Activated CD4-positive, alpha-beta T cell treated with anti-CD3 and anti-CD28 coated beads, Interleukin-2, amount 50 U/mL, for 4 hours (primary cell): ENCODE measurements at places on chromosomes 16 and 17.
A peak's percentile ranks its signal among the peaks of the same experiment; 100 is the strongest.

DNA sequence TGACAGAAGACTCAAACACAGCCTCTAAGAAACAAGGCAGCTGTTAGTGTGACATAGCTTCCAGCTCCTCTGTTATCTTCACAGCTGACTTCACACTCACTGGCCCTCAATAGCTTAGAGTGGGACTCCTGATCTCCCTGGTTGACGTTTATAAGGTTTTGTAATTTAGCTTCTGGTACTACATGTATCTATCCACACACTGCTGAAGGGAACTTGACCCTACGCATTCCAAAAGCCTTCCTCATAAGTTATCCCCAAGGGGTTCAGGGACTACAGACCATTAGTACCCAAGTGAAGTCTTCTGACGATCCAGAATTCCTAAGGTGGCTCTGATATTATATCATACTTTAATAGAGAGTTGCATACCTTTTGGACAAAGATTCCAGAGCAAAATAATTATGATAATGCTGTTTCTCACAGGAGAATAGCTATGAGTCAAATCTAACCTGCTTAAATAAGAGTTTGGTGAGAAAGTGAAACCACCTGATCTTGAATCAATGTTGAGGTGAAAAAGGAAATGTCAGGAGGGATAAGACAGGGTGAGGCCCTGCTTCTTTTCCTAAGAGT, 14.5 kb downstream of the ACACA start:
- DNase-seq = no peak

- no peak for DNase-seq
Measured at GRCh38 chr16:85432606-85433005, 180.5 kb upstream of the GSE1 start.

- no peak for DNase-seq
Measured at GRCh38 chr17:56136301-56136700, 17.0 kb upstream of the ANKFN1 start.

DNA sequence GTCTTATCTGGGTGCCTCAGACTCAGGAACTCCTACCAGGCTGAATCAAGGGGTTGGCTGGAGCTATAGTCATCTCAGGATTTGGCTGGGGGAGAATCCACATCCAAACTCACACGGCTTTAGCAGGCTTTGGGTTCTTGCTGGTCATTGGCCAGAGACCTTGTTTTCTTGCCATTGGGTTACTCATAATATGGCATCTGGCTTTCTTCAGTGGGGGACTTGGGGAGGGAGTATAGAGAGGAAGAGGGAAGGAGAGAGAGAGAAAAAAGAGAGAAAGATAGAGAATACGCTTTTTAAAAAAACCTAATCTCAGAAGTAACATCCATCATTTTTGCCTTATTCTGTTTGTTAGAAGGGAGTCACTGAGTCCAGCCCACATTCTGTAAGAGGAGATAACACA, 191.5 kb upstream of the SHISA6 start:
- no peak for DNase-seq

DNA sequence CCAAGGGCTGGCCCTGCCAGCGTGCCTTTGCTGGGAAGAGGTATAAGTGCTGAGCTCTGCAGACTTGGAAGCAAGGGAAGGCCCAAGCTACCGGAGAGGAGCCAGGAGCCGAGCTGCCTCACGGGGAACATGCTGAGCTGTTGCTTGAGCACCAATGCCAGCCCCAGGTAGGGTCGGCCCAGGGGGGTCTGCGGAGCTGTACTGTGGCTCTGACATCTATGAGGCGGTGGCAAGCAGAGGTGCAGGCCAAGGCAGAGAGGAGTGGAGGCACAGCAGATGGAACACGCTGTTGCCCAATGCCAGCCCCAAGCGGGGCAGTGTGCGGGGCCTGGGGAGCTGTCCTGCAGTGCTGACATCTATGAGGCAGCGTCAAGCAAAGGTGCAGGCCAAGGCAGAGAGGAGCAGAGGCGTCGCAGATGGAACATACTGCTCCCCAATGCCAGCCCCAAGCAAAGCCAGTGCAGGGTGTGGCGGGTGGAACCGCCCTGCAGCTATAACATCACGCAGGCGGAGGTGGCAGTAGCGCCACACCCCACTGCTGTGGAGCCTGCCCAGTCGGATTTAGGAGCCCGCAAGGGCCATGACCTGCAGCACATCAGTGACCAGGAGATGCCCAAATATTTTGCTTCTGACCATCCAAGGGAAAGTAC, 10.0 kb downstream of the GGA2 start:
- DNase-seq = no peak

GRCh38 chr16:9801651-9802050, 380.6 kb downstream of the GRIN2A start:
- no peak for DNase-seq

DNA sequence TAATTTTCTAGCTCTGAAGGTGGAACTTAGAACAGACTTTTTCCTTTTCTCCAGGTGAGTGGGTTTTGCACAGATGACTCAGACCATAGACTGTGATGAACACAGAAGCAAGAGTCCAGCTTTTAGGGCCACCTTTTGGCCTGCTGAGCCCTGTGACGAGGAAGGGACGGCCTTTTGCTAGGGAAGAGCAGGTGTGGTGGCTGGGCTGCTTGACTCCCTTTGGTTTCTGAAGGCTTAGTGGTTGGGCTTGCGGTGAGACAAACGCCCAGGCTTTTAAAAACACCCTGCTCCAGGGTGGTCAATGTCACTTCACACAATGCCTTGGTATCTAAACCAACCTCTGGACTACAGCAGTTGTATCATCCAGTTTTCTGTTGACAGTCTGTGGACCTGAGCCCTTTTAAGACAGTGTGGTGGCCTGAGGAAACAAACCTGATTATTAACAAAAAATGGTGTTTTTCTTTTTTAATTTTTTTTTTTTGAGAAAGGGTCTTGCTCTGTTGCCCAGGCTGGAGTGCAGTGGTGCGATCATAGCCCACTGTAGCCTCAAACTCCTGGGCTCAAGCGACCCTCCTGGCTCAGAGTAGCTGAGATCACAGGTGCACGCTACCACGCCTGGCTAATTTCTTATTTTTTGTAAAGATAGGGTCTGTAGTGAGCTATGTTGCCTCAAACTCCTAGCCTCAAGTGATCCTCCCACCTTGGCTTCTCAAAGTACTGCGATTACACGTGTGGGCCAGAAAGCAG, 134.0 kb downstream of the SNX29 start:
- DNase-seq = no peak

GRCh38 chr16:69538808-69539207, 27.0 kb upstream of the NFAT5 start:
- DNase-seq = no peak

- no peak for DNase-seq
Measured at GRCh38 chr17:78559749-78560368, 17.3 kb downstream of the DNAH17 start.

DNA sequence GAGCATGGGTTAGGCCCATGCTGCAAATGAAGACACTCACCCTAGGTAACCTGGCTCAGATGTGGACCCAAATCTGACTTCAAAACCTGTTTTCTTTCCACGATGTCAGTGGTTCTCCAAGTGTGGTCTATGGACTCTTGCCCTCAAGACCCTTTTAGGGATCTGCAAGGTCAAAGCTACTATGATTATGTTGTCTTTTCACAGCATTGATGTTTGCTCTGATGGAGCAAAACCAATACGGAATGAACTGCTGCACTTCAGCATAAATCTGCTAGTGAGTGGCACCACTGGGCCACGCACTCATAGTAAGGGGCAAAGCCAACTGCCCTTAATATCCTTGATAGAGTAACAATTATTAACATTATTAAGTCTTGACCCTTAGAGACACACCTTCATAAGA, 21.6 kb upstream of the TRIM25 start:
- DNase-seq = no peak

- DNase-seq = no peak
Measured at GRCh38 chr17:14341866-14342265, 41.0 kb downstream of the HS3ST3B1 start.

- DNase-seq = no peak
Measured at GRCh38 chr17:51778842-51779241, 379.7 kb downstream of the CA10 start.

DNA sequence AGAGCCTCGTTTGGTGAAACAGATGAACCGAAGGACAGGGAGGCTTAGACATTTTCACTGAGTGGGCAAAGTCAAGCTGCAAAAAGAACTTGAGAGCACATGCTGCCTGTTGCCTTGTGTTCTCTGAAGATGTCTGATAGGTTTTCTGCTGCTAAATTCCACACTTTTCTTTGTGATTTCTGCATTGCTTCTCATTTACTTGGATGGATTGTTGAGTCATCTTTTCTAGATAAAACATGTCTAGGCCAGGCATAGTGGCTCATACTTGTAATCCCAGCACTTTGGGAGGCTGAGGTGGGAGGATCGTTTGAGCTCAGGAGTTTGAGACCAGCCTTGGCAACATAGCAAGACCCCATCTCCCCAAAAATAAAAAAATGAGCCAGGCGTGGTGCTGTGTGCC, 80.4 kb upstream of the CLEC18A start:
- DNase-seq = no peak

DNA sequence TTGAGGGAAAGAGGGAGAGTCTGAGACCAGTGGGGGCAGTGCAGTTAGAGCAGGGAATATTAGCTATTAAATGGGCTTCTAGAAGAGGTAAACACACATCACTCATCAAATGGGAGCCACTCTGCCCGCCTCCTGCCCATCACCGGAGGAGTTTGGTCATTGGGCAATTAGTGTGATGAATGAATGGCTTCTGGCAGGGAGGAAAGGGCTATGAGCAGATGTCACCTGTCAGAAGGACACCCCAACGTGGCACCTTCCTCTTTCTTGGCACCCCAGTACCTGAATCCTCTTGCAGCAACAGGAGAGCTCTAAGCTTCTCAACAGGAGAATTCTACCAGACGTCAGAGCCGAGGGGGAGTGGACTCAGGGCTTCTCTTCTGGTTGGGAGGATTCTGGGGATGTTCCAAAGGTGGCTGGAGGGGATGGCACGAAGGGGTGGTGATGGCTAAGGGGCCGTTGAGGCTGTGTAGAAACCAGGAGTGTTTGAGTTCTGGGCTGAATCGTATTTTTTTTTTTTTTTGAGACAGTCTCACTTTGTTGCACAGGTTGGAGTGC, 11.0 kb downstream of the C1QTNF1 start:
- no peak for DNase-seq

DNA sequence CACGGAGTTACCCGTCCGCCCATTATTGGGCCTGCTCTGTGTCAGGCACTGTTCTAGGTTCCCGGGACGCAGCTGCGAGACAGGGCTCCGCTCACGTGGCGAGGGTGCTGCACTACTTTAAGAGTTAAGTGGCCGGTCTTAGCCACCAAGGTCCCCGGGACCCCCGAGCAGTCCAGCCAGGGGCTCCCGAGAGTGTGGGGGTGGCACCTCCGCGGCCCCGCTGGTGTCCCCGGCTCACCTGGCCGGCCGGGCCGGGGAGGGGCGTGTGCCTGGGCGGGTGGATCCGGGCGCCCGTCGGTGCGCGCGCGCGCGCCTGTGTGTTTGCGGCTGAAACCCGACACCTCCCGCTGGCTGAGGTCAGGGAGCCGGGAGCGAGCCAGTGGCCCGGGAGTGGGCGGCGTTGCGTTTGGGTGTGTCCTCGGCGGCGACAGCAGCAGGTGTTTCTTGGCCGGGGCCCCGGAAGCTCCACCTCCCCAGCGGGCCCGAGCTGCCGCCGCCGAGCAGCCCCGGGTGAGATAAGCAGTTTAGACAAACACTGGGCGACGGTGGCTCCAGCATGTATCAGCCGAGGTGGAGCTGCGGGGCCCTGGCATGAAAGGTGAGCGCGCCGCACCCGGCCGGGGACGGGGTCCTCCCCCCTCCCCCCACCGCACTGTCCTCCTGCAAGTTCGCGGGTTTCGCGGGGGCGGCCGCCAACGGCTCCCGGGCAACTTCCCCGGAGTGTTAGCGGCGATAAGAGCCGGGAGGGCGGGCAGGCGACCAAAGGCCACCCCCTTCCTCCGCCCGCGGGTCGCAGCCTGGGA, at the start of gene GSE1:
TSS of gene GSE1 (plus strand) at position 522 of the 803 bp plus-strand sequence. CDS start at position 592, 70 bp downstream.
- DNase-seq = peak; percentile 30

GRCh38 chr16:24349320-24349719, 93.2 kb downstream of the CACNG3 start:
- DNase-seq = no peak

DNA sequence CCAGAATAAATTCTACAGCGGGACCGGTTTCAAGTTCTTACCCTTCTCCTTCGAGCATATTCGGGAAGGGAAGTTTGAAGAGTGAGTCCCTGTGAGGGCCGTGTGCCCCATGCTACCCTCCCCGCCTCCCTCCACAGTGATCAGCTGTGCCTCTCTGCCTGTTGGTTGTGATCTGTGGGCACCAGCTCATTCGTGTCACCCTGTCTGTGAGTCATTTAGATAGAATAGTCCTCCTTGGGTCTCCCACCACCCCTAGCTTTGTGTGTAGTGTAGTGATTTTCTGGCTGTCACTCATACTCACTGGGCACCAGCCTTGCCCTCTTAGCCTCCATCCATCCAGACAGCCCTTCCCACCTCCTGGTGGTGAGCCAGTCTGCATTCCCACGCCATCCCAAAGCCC, 15.0 kb upstream of the NAGLU start:
- DNase-seq = no peak

DNA sequence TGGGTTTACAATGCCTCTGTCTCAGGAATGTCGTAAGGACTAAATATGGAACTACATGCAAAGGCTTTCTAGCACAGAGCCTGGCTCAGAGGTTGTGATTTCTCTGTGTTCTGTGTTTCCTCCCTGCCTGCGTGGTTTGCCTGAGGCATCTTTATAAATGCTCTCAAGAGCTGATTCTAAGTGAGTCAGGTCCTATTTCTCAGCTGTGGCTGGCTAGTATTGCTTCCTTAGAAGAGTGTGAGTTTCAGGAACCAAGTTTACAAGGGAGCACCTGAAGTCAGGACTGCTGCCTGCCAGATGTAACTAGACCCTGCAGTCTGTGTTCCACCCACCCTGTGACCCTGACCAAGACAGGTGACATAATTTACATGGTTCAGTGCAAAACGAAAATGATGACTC, 8.0 kb upstream of the CCL1 start:
- no peak for DNase-seq

DNA sequence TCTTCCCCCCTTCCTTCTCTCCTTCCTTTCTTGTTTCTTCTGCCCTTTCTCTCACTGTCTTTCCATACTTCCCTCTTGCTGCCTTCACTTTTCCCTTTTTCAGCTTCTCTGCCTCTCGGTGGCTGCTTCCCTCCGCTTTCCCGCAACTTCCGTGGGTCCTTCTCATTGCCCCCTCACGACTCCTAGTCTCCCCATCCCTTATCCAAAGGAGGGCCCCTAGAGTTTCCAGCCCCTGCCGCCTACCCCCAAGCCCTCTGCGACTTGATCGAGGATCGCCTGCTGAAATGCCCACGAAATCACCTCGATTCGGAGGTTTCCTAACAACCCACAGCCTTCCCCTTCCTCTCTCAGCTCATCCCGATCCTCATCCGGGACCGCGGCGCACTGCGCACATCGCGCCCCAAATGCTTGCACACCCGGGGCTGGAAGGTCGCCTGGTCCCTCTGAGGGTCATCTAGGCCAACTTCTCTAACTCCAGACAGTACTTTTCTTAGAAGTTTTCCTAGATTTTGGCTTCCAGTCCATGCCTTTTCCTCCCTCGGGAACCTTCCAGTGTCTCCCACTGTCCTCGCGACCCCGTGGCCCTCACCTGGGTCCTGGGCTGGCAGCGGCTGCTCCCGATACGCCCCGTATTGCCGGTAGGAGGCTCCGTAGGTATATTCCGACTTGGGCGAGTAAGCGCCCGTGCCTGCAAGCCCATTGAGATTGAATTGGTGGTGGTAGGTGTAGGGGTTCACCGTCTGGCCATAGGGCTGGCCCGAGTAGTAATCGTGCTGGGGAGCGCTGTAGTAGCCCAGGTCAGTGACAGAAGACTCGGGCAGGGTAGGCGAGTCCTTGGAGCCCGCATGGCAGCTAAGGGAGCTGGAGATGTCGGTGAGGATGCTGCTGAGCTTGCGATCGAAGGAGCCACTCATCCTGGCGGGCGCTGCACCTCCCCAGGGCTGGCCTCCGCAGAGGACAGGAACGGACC, 654 bp downstream of the DLX3 start:
- no peak for DNase-seq
